ENCODE measurements at places on chromosomes 7 and 10.

DNA sequence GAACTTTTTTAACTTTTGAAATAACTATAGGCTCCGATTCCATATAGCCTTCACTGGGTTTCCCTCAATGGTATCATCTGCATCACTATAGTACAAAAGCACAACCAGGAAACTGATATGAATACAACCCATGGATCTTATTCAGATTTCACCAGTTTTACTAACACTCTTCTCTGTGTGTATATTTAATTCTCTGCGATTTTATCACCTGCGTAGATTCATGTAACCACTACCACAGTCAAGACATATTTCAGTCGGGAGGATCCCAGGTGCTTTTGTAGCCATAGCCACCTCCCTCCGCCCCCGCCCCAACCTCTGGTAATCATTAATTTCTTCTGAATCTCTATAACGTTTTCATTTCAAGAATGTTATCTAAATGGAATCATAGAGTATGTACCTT is 82.8 kb upstream of the C7orf33 start:
- DNase-seq: no peak

DNA sequence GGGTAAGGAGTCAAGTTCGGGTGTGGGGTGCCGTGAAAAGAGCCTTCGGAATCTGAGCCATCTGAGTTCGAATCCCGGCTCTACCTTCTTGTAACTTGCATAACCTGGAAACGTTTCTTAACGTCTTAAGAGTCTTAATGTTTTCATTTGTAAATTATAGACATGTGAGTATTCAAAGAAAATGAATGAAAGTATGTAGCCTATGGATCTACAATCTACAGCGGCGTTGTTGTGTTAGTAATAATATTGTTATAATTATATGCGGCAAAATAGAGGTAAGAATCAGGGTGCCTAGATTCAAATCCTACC is 559 bp downstream of the VTI1A start:
- DNase-seq: no peak

- no peak for DNase-seq
Observed at GRCh38 chr10:78215645-78216044, 182.0 kb downstream of the RPS24 start.

GRCh38 chr7:119900996-119901672 is 371.8 kb upstream of the KCND2 start:
- no peak for DNase-seq

GRCh38 chr10:13823096-13823708 is 236.4 kb downstream of the PRPF18 start:
- no peak for DNase-seq

- DNase-seq: no peak
Observed at GRCh38 chr10:68756766-68757165, 35.7 kb downstream of the CCAR1 start.

DNA sequence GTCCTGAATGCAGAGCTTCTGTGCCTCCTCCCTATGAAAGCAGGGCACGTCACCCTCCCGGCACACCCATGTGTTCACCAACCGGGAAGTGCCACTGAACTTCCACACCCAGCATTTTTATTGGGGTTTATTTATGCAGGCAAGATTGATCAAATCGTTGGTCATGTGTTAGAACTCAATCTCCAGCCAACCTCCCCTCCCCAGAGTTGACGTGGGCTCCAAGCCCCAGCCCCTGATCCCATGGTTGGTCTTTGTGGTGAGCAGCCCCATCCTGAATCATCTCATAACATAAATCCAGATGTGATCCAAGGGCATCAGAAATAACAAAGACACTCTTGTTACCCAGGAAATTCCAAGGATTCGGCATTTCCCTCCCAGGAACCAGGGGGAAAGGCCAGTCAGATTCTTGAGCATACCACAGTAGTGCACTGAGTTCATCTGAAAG is 151.2 kb downstream of the TPST1 start:
- DNase-seq: peak; percentile 39

DNA sequence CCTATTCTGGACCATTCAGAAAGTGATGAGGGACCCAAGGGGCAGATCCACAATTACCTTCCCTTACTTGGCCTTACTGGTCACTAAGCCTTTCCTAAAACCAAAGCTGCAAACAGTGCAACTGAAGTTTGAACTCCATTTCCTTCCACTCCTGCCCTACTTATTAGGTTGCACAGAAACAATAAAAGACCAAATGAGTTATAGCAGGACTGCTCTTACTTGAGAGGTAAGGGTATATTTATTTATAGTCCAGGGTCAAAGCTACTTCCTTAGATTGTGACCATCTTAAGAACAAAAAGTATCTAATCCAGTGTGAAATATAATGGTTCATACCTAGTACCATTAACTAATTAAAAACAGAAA is 27.0 kb downstream of the CDK6 start:
- DNase-seq: no peak

DNA sequence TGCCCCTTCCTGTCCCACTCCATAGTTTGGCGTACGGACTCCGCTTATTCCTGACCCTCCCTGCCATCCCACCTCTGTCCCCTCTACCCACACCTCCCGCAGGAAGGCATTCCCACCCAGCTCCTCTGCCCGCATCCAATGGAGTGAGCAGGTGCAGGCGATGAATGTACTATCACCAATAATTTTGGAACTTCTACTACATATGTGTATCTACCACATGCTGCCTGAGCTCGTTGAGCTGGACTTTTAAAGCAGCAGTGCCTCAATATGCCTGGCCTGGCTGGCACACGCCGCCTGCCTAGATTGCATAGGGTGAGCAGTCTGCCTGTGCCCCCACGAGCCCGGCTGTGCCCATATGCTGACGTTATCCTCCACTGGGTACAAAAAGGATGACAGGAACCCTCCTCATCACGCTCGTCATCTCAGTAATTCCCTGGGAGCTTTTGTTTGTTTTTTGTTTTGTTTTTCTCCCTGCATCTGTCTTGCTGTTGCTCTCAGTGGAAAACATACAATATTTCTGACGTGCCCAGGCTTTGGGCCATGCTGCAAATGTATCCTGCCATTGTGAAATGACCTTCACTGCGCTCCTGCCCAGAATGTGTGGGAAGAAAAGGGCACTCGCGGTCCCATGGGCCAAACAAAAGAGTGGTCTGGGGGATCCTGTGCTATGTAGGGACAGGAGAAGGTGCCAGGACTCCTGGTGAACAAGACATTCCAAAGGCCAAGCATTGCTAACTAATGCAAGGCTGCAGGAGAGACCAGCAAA is 302.8 kb downstream of the PTPRN2 start:
- DNase-seq: no peak

DNA sequence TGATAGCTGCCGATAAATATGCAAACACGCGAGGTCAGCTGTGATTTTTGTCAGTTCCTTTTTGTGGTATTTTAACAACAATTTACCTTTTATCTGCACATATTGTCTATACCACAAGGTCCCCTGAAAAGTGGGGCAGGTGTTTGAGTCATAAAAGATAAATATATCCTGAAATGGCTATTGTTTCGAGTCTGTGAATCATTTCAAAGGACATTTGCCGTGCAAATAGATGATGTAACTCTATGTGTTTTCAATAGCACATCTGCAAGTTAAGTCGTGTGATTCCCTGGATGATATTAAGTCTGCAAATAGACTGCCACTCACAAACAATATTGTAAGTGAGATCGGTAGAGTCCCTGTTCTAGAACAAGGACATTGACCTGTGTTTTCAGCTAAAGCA is 193.0 kb upstream of the PITRM1 start:
- no peak for DNase-seq

DNA sequence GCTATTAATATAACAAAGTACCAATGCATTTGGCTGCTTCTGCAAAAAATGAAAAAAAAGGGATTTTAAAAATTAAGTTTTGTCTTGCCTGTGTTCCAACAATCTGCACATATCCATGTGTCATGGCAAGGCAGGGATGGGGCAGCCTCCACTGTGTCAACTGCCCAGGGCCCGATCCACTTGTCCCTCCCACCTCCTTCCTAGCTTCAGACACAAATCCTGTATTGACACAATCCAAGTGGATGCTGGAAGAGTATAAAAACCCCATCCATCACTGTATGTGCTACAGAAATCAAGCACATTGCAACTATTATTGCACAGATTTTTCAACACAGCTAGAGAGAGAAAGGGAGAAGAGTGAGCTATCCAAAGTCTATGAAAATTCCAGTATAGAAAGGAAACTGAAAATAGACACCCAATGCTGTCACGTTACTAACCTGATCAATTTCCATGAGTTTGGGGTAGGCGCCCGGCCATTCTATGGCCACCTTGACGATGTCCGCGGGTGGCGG is 106.4 kb downstream of the ELMO1 start:
- no peak for DNase-seq

DNA sequence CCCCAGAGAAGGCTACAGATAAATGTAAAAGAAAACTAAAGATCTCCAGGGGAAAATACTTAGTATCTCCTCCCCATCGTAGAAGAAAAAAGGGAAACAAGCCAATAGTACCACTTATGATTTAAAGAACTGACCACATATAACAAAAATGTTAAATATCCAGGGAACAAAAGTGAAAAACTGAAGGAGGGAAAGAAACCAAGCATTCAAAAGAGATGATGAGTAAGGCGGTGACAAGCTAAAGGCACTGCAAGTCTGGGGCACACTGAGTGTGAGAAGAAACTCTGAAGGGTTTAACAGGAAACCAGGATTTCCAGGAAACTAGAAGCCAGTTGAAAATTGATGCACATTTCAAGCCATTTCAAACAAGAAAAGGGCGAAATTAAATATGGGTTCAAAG is 226.3 kb downstream of the AHR start:
- DNase-seq: no peak

GRCh38 chr10:6348096-6348874 is 145.6 kb downstream of the PFKFB3 start:
- no peak for DNase-seq

DNA sequence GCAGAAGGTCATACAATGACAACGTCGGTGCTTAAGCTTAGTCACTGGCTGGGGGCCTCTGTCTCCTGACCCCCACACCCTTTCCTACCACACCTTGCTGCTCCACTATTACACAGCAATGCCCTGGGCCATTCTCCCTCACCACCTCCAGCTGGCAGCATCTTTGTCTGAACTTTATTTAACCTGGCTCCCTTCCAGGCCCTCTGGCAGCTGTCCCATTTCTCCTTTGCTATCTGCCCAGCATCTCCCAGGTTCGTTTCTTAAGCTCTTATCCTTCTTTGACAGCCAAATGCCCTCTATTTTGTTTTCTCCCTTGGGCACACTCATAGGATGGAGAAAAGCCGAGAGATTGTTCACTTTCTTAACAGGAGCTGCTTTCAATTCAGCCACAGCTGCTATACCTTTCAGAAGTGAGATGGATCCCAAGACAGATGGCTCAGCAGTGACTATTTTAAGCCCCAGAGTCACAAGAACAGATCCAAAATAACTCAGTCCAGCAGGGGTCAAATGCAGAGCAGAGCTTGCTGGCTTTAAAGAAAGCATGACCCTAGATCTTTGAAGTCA is 1277.1 kb upstream of the AUTS2 start:
- no peak for DNase-seq

GRCh38 chr10:78718032-78718572 is 350.7 kb upstream of the ZMIZ1 start:
- DNase-seq: no peak

DNA sequence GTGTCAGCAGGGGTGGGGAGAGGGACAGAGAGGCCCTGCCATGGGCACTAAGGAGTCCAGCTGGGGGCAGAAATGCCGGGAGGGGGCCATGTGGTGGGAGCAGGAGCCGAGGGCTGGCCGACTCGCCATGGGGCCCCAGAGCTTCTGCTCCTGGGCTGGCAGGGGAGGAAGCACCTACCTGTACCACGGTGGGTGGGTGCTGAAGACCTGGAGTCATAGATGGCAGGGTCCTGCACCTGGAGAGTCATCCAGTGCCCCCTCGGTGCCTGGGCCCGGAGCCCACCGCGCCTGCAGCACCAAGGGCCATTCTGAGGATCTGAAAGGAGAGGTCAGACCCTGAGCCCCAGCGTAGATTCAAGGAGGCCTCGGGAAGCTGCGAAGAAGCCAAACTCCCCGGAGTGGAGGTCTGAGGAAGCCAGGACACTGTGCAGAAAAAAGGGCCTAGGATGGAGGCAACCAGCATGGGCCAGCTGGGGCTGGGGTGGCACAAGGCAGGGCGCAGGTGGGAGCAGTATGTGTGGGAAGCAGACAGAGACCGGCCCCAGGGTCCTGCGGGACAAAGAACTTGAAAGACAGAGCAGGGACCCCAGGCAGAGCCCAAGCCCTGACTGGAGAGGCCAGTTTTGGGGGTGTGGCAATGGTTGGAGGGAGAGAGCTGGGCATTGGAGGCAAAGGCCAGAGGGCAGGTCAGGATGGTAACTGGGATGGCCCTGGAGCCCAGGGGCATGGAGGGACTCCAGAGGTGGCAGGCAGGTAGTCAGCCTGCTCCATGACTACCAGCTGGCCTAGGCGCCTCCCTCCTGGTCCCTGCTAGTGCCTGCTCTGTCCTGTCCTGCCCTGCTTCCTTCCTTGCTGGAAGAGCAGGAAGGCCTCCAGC is 26.7 kb upstream of the SMARCD3 start:
- DNase-seq: no peak

DNA sequence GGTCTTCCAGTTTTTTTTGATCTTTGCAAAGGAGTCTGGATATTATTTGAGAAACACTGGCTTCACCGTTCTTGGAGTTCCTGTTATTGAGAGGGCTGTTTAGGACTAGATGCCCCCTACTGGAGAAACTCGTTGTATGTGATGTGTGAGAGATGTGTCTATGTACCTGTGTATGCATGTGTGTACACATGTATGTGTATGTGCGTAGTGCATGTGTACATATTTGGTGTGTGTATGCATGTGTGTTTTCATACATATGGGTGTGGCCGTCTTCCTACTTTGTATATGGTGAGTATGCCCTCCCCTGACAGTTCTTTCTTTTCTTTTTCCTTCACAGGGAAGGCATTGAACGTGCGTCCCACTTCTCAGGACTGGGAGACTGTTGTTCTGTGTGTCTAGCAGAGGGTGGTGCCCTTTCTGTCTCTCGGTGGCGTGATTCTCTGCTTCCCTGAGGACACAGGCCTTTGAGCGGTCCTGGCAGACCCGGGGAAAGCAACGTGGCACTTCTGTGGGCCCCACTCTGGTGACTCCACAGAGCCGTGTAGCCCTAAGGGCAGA is 3.0 kb upstream of the CALHM3 start:
- peak; percentile 87 for DNase-seq

- DNase-seq: peak; percentile 75
Observed at GRCh38 chr10:92590623-92591549, 2.0 kb upstream of the KIF11 start.

DNA sequence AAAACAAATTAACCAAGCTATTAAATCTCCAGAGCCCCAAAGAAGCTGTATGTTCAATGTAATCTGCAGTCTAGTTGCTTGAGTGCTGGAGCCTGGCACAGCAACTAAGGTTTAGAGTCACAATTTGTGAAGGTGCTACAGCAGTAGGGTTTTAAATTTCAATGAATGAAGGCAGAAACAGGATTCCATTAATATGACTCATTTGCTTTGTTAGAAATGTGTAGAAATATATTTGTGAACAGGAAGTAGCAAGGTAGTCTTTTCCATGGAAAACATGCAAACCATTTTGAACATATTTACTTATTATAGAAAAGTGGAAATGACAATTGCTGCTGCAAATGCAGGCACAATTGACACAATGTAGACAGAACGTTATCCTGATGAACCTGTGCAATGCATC is 149.0 kb upstream of the STEAP4 start:
- no peak for DNase-seq

GRCh38 chr7:13839063-13839462 is 150.4 kb downstream of the ETV1 start:
- DNase-seq: no peak

Data from HCT116 (cell line).